Urinary bladder (tissue), 4 donors: ENCODE measurements at places on chromosomes 3 and 15. TPM values are rescaled to one million over a fixed set of nuclear protein-coding genes. Genes with fewer than 3 reads are reported as not detected.

DNA sequence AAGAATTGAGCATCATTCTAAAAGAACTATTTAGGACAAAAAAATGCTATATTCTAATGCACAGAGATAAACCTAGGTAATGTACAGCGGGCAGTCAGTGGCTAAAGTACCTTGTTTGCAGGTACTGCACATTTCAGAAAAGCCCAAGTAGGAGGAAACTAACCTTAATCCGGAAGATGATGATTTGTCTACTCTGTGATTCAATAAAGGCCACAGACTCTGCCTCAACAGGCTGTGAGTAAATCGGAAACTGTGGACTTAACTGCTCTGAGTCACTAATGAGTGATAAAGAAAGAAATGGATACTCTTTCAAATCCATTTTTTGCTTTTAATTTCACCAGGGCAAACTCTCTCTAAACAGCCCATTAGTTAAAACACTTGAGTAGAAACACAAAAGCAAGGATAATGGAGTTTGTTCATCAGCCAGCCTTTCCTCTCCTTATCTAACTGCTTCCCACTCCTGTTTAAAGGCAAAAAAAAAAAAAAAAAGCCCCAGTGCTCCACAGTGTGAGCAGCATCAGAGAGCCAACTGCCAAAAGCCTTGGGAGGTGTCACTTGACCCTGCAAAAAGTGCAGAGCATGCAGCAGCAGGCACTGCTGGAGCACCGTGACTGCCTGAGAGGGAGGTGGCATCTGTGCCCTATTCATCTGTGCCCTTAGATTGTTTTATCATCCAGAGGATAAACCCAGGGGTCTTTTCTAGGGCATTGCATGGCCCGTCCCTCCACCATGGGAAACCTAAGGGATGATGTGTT, 187.7 kb downstream of the SATB1 start:
- no peak for DNase-seq

Gene ABI3BP
- 103 TPM for total RNA-seq

DNA sequence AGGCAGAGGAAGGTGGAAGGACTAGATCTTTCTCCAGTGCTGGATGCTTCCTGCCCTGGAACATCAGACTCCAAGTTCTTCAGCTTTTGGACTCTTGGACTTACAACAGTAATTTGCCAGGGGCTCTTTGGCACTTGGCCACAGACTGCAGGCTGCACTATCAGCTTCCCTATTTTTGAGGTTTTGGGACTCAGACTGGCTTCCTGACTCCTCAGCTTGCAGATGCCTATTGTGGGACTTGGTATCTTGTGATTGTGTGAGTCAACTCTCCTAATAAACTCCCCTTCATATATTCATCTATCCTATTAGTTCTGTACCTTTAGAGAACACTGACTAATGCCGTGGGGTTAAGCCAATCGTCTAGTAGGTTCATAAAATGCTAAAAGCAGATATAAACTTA, 8.8 kb upstream of the B3GNT5 start:
- no peak for DNase-seq

GRCh38 chr15:62262305-62262941, 97.3 kb upstream of the C2CD4B start:
- no peak for DNase-seq

DNA sequence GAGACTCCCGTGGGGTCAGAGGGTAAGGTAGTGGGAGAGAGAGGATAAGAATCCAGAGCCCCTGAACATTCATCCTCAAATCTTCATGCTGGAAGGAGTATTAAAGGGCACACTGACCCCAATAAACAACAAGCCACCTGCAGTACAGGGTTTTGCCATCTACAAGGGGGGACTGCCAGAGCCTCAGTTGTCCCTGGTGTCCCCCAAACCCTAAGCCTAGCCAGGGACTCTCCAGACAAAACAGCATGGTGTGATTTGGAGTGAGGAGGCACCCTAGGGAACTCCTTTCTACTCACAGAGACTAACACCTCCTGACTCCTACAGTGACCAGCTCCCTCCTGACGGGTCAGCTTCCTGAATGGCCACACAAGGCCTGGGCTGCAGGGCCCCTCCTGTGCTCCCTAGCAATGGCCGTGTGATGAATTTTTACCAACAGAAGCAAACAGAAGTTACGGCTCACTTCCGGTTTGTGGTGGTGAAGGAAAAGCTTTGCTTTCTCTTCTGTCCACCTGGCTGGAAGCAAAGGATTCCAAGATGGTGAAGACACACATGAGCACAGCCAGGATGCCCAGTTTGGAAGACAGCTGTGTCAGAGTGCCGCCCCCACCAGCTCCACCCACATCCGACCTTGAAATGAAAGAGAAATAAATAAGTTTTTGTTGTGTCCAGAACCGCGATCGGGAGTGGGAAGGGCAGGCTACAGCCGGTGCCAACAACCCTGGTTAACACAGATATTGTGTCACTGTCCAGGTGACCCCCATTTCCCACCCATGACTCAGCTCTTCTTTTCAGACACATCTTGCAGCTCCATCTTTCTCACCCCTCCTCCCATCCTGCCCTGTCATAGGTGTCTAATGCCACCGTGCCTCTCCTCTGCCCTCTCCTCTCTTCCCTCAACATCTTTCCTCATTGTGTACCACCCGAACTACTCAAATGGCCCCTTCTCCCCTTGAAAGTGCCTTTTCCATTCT, 69.6 kb upstream of the ATP13A3 start:
- no peak for DNase-seq

DNA sequence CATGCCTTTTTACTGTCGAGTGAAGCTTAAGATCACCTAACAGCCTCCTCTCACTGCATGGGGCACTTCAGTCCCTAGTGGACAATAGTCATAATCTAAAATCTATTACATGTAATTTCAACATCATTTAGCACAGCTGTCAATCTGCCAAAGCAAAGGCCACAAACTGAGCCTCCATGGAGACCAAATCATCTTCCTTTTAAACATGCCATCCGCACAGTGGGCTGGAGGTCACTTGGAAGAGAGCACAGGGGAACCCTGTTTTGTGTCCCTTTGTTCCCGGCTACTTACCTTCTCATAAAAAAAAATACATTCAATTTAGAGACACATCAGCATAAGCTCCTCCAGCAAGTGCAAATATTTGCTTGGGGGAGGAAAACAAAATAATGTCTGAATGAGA, 167.3 kb downstream of the SQOR start:
- no peak for DNase-seq

Gene TM4SF1
- 124 TPM for total RNA-seq

Gene MEIS2
- total RNA-seq: 163 TPM

Gene ZNF860
- total RNA-seq: 9.6 TPM

DNA sequence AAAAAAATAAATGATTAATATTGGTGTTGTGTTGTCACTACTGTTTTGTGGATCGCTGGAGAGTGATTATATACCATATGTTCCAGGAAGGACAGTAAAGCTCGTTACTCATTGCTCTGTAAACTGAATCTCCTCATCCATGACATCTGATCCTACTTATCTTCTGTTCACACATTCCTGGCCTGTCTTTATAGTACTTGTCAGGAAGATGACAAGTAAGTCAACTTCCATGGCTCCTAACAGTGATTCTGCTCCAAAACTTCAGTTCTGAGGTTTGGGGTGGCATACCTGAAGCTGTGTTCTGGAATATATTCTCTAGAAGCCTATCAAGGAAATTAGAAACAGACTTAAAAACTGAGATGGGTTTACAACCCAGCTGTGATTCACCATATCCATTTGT, 288.9 kb downstream of the ZBBX start:
- DNase-seq: no peak

Gene GOLGA8S
- 0.21 TPM for total RNA-seq

- DNase-seq: no peak
These were observed 14.0 kb downstream of the AAGAB start for GRCh38 chr15:67240235-67241131.

Gene DNAH1
- 3.5 TPM for total RNA-seq

DNA sequence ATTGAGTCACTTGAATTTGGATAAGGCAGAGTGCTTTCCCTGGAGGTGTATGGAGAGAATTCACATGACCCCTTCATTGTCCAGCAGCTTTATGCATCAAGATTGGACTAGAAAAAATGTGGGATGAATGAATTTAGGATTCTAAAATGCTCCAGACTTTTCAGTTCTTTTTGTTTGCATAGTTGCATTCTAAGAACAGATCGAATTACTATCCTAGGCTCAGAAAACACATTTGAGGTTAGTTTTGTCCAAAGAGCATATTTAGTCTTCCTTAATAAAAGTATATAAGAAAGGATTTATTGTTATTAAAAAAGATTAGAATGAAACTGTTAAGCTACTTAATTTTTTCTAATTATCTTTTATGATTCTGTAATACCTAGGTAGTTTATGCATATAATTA, 127.4 kb downstream of the UBE2E2 start:
- DNase-seq: no peak

DNA sequence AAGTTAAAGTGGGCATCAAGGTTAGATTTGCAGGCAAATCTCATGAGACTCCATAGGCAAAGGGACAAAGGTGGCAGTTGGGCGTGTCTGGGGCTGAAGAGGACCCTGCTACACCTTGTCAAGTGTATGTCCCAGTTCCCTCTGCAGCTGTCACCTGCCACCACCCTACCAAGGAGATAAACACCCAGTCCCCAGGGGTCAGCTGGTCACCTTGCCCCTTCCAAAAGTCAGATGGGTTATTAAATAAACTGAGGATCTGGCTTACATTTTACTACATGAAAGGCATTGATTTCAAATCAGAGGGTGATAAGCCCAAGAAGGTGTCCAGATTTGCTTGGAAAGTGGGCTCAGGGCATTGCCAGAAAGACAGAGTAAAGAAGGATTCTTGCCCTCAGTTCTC, 248.1 kb upstream of the TRIM42 start:
- no peak for DNase-seq

DNA sequence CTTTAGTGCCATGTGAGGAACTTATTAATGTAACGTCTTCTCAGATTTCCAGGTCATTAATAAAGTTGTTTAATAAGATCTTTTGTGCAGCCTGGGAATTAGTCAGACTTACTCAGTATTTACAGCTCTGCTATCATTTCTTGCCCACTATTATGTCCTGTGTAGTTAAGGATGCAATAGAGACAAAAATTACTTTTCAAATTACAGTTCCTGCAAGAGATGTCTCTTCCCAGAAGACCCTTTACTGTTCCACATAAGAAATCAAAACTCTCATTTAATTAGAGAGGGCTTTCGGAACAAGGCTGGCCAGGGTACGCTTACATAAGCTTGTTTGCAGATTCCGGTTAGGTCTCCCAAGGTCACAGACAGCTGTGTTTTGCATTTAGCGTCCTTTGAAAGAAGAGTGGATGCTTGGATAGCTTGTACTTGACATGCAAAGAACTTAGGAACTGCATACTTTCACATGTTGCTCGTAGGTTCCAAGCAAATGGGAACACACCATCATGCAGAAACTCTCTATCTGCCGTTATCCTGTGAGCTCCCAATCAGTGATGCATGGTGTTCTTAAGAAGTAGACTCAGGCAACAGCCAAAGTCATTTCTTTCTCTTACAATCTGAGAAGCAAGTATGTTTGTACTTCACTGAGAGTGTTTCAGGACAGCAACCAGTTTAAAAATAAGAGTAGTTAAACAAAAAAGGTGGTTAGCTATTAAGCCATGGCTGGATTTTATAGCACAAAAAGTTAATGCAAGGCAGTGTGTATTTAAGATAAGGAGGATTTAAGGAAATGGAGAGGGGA, 37.4 kb downstream of the FILIP1L start:
- DNase-seq: no peak

Gene CCDC80
- 128 TPM for total RNA-seq

GRCh38 chr3:159782724-159783421, 205.8 kb upstream of the IL12A start:
- DNase-seq: no peak

Gene HIGD2B
- total RNA-seq: not detected

- DNase-seq: no peak
These were observed 793.5 kb downstream of the ROBO1 start for GRCh38 chr3:78974181-78974790.

- no peak for DNase-seq
These were observed 1.3 kb downstream of the DGKG start for GRCh38 chr3:186360779-186361178.

Gene CFAP92
- total RNA-seq: 1.9 TPM
